Activated CD4-positive, alpha-beta T cell treated with anti-CD3 and anti-CD28 coated beads for 1 hour (primary cell): ENCODE measurements at places on chromosomes 4 and X.

- DNase-seq, result no peak
These were observed 225.3 kb upstream of the LNX1 start for GRCh38 chr4:53816561-53816960.

GRCh38 chrX:13088156-13088487, 43.7 kb upstream of the FAM9C start:
- DNase-seq, result no peak

DNA sequence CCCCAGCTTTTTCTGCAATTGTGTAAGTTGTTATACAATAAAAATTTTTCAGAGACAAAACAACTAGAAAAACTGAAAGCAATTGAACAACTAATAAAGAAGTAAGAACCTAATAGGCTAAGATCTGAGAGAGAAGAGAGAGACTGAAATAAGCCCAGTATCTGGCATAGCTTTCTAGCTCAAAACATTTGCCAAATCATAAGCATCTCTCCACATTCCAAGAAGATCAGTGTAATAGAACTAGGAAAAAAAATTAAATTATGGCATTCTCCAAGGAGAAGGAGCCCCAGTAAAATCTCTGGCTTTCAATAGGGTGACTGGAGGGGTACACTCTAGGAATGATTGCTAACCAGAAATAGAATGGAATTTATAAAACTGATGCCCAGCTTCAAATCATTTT, 19.0 kb upstream of the PPP3CA start:
- no peak for DNase-seq

DNA sequence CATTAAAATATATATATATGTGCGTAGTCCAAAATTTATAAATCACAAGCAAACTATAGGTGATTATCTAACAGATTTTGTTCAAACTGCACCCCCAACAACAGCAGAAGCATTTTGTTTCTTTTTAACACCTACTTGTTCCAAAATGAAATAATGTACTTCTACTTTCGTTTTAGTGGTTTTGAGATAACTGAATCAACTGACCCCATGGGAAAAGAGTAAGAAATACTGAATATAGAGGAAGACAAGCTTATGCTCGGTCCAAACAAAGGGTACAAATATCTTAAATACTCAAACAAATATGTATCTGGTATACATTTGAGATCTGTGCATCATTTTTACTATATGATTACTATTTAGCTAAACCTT, 22.4 kb downstream of the MAP7D3 start:
- no peak for DNase-seq

- no peak for DNase-seq
These were observed 23.4 kb downstream of the ELF2 start for GRCh38 chr4:139153411-139154133.

DNA sequence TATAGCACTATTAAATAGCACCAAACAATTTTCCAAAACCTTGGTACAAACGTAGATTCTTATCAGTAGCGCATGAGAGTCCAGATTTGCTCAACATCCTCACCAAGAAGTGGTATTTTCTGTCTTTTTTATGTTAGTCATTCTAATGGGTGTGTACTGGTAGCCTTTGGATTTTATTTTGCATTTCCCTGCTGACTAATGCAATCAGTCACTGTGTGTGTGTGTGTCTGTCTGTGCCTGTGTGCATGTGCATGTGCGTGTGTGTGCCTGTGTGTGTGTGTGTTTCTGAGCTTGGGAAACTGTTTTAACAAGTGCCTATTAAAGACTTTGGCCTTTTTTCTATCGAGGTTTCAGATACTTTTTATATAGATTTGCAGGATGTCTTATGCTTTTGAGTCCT, 82.2 kb upstream of the MAGEA10 start:
- DNase-seq, result no peak

DNA sequence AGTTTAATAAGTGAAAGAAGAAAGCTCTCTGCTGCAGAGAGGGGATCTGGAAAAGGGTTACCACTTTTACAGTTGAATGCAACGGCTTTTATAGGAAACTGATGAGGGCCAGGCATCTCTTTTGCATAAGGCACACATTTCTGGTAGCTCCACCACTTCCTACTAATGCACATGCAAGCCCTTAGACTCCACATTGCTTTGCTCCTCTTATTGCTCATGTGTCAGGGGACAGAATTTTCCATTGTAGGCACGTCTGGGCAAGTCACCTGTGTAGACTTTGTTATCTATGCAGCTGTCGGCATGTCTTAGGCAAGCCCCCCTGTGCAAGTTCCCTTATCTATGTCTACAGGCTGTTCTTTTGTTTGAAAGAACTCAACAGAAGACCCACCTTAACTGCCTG, 294.6 kb upstream of the STS start:
- DNase-seq, result no peak

GRCh38 chr4:83709627-83710026, 173.7 kb downstream of the GPAT3 start:
- DNase-seq, result no peak

GRCh38 chr4:21901831-21902230, 46.7 kb downstream of the KCNIP4 start:
- no peak for DNase-seq

DNA sequence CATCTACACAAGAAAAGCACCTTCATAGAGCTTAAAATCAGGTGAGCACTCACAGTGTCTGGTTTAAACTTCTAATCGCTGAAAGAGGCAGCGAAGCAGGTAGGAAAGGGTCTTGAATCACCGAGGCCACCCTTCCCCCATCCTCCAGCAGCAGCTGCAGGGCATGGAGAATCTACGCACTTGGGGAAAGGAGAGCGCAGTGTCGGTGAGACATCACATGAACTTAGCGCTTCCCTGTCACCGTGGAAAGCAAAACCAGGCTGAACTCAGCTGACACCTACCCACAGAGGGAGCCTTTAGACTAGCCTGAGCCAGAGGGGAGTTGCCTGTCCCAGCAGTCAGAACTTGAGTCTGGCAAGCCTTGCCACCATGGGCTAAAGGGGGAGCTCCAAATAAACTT, 197.2 kb upstream of the ZFP42 start:
- no peak for DNase-seq

- no peak for DNase-seq
These were observed 37.5 kb upstream of the BRS3 start for GRCh38 chrX:136450050-136450830.

DNA sequence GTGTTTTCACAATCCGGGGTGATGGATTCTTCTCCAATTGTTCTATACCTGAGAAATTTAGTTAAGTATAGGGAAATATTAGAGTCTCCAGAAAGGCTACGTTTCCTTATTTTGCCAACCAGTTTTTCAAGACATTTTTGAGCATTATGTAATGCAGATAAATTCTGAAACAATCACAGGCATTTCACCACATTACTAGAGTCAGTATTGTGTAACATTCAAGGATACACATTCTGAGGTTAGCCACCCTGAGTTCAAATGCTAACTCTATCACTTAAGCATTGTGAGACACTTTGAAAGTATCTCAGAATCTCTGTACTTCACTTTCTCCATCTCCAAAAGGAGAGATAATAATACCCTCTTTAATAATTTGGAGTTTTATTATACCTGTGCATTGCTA, 10.6 kb downstream of the SULT1B1 start:
- no peak for DNase-seq

DNA sequence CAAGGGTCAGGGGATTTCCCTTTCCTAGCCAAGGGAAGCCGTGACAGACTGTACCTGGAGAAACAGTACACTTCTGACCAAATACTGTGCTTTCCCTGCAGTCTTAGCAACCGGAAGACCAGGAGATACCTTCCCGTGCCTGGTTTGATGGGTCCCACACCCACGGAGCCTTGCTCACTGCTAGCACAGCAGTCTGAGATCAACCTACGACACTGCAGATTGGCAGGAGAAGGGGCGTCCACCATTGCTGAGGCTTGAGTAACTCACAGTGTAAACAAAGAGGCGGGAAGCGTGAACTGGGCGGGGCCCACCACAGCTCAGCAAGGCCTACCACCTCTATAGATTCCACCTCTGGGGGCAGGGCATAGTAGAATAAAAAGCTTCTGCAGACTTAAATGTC, 48.7 kb upstream of the SRD5A3 start:
- DNase-seq, result no peak

- DNase-seq, result no peak
These were observed 80.2 kb downstream of the FGF16 start for GRCh38 chrX:77527233-77528001.

DNA sequence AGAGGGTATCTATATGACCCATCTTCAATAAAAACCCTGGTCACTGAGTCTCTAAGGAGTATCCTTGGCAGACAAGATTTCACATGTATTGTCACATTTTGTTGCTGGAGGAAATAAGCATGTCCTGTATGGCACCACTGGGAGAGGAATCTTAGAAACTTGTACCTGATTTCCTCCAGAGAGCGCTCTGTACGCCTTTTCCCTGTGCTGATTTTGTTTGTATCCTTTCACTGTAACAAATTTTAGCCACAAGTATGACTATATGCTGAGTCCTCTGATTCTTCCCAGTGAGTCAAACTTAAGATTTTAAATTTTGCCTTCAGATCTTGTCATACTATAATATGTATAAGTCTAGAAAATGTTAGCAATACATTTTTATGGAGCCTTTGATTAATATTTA, 102.8 kb downstream of the ITIH6 start:
- DNase-seq, result no peak

DNA sequence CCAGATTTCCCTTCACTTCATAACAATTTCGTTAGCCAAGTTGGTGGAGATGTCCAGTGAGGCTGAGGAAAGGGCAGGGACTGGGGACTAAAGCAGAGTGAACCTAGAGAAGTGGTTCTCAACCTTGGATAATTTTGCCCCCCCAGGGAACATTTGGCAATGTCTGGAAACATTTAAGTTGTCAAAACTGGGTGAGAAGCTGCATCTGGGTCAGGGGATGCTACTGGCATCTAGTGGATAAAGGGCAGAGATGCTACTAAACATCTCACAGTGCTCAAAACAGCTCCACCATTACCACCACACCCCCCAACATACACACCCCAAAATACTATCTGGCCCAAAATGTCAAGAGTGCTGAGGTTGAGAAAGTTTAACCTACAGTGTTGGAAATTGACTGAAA, 32.0 kb upstream of the FGF16 start:
- DNase-seq, result no peak

GRCh38 chr4:142579443-142579842, 266.7 kb downstream of the INPP4B start:
- DNase-seq, result no peak

- DNase-seq, result no peak
These were observed 112.5 kb downstream of the RASGEF1B start for GRCh38 chr4:81359207-81359606.

GRCh38 chr4:184096561-184097240, 121.0 kb downstream of the ENPP6 start:
- no peak for DNase-seq

- DNase-seq, result no peak
These were observed 46.4 kb downstream of the CHIC2 start for GRCh38 chr4:54017974-54018373.
